ENCODE measurements at places on chromosomes 1 and 21. TPM values are rescaled to one million over a fixed set of nuclear protein-coding genes. Genes with fewer than 3 reads are reported as not detected.

- DNase-seq: no peak
These were observed 265.6 kb downstream of the TM2D1 start for GRCh38 chr1:61459345-61459744.

DNA sequence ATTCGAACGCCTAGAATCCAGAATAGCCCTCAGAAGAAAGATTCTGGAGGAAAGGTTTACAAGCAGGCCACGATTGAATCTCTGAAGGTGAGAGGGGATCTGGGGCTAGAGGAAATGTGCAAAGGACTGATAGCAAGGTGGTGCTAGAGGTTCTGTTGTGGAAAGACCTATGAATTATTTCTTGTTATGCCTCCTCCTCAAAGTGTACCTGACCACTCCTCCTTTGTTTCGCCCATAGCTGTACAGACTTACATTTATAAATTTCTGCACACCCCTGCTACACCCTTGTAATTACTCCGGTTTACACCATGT, 986 bp downstream of the TCEANC2 start:
- DNase-seq: no peak

DNA sequence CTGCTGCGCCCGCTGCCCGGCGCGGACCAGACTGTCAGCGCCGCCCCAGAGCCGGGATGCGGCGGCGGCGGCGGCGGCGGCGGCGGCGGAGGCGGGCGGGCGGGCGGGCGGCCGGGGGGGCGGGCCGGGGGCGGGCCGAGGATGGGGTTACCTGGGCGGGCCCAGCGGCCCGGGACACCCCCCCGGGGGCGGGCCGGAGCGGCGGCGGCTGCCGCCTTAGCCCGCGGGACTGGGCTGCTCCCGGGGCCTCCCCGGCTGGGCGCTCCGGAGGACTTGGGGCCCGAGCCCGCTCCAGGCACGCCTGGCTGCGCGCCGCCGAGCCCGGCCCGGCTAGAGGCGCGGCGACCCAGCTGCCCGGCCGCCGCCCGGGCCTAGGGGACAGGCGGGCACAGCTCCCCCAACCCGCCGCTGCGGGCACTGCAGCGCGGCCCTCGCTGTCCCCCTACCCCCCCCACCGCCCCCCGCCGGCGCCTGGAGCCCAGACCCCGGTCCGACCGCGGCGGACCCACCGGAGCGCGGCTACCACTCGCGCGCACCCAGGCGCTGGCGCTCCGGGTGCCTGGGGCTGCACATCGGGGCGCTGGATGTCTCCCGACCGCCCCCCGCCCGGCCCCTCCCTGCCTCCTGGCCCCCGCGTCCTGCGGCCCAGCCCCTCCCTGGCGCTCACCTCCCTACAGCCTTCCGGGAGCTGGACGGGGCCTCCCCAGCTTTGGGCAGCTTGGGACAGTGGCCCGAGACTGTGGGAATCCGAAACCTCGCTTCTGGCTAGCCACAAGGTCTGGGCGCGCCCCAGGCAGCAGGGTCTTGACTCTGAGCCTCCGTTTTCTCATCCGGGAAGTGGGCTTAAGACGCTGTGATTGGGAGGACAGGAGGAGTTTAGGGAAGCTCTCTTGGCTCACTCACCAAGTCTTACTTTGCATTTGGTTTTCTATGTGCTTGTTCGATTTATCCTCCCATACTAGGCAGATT, at the start of gene WNT4:
Gene WNT4, minus strand, starts transcription at position 33 of the 969 bp plus-strand sequence. CDS start 175 bp downstream, outside the sequence.
- no peak for DNase-seq

Gene CYP2J2
- 1.4 TPM for polyA plus RNA-seq

Gene PTGFRN
- 35.3 TPM for polyA plus RNA-seq

Gene OMA1
- polyA plus RNA-seq: 38.8 TPM

Gene CELA3A
- not detected for polyA plus RNA-seq

Gene SPRR1B
- not detected for polyA plus RNA-seq
